ENCODE measurements at places on chromosomes 2 and 18. TPM values are rescaled to one million over a fixed set of nuclear protein-coding genes. Genes with fewer than 3 reads are reported as not detected.
A peak's percentile ranks its signal among the peaks of the same experiment; 100 is the strongest.

GRCh38 chr2:98514879-98515249 lies 70.2 kb downstream of the INPP4A start:
- no peak for DNase-seq

DNA sequence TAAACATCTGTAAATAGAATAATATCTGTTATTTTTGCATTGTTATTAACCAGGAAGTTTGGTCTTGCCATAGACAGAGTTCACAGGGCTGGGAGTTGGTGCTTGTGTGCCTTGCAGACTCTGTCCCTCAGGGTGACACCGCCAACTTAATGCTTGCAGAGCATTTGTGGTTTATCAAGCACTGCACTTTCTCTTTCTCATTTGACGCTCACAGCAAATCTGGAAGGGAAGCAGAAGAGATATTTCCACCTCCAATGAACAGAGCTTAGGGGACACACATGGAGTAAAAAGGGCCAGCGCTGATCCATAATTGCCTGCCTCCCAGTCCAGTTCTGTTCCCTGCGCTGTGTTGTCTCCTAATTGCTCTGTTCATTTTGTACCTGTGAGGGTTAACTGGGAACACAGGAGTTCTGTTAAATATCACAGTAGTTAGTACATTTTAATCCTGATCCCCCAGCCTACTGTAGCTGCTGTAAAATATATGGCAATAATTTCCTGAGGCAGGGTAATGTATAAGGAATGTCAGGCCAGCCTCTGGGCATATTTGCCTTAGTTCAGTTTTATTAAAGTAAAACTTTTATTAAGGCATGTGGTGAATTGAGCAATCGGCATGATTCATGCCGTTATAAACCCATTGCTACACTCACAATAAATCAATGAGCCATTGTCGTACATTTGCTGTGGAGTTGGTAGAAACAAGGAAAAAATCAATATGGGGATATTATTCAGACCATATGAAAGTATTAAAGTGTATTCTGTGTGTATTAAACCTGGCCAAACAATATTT lies 182.5 kb upstream of the OSR1 start:
- no peak for DNase-seq

DNA sequence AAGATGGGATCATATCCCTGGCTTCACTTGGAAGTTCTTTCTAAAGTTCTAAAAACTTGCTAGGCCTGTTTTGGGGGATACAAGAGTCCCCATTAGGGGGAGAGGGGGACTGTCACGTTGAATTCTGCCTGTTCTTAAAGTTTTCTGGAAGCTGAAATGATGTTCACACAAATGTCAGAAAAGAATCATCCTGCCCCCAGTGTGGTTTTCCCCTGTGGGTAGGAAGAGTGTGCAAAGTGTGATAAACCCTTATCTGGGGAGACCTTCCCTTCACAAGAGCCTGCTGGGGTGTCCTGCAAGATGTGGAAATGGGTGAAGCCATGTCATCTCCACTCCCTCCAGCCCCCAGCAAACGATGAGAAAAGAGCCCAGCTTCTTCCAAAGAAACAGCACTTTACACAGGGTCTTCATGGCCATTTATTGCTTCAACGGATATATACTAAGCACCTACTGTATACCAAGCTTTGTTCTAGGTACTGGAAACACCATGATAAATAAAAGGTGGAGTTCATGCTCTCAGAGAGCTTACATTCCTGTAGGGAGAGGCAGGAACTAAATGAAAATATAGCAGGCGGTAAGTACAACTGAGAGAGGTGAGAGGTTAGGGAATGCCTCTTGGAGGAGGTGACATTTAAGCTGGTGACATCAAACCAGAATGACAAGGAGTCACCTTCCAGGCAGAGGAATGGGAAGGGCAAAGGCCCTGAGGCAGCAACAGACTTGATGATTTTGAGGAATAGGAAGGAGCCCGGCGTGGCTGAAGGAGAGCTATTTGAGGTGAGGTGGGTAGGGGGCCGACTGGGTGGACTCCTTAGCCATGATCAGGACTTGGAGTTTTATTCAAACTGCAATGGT lies 1.6 kb downstream of the MFSD2B start:
- DNase-seq, result no peak

DNA sequence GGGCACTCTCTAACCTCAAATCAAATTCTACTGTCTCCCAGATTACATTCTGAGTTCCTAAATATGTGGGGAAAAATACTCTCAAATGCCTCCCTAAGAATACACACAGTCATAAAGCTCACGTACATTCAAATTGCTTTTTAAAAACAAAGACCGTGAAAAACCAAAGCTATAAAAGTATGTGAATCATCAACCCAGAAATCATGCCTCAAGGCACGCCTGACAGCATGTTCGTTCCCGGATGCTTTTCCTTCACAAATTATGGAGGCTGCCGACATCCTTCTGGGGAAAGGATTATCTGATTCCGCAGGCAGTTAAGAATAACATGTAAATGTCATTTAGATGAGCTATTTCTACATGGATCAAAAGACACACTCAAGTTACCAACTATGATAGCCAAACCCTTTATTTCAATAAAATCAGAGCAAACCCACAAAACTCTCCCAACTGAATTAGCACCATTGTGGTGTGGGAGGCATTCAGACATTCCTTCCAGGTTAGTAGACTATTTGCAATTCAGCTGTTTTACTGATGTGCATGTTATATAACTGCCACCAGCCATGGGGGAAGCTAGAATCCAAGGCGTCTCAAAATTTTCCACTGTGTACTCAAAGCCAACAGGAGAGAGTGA lies 398.2 kb upstream of the TRIB2 start:
- no peak for DNase-seq

The SGPP2 gene
- polyA plus RNA-seq, result not detected

- DNase-seq, result no peak
Observed at GRCh38 chr2:110130757-110131156, 15.1 kb upstream of the MALL start.

The POMC gene
- not detected for polyA plus RNA-seq

DNA sequence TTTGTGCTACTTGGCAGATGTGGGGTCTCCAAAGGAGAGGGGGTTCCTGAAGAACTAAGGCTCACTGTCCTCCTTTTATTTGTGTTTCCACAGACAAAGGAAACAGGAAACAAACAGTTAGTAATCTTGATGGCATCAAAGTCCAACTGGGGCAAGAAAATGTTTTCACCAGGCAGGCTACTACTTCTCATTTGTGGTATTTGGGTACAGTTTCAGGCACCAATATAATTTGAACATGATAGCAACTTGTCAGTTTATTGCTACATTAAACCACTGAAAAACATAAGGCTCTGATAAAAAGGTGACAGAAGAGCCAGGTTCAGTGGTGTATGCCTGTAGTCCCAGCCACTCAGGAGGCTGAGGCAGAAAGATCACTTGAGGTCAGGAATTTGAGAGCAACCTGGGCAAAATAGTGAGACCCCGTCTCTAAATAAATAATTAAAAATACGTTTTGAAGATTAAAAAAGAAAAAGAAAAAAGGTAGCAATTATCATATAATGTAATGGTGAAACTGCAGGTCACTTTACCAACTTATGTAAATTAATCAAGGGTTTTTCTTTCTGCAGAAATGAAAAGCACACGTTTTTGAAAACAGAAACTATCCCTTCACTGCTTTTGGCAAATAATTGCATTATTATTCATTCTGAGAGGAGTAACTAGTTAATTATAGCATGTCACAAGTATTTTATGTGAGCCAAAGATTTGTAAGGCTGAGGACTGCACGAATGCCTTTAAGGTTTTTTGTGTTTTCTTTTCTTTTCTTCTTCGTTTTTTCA lies 157.5 kb upstream of the CAVIN2 start:
- peak; percentile 18 for DNase-seq

The RAB6C gene
- polyA plus RNA-seq, result not detected

The C2orf66 gene
- 0.05 TPM for polyA plus RNA-seq

DNA sequence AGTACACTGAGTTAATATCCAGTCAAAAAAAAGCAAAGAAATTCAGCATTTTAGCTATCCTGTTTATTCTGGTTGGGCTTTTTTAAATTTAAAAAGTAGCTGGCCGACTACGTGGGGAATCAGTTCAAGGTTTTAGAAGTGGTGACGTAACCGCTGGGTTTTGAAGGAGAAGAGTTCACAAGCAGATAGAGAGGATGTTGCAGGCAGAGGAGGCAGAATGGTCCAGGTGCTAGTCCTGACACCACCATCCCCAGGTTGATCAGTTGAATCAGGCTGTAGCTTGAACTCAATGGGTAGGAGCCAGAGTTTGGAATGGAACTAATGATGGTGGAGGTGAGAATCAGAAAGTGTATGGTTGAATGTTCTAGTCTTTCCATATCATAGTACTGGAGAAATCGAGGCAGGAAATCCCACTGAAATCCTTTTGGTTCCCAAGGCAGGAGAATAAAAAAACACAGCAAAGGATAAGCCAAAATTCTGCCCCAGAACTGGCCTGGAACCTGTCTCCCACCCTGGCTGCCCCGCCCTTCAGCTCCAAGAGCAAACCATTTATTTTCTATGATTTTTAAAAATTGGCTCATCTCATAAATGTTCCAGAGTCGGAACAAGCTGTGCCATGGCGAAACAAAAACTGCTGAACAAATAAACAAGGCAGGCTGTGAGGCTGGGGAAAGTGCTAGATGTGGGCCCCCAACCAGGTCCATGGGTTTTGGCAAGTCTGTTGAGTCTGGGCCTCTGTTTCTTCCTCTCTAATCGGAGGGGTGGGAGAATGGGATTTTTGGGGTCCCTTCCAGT lies 44.0 kb downstream of the SLC4A1AP start:
- no peak for DNase-seq

DNA sequence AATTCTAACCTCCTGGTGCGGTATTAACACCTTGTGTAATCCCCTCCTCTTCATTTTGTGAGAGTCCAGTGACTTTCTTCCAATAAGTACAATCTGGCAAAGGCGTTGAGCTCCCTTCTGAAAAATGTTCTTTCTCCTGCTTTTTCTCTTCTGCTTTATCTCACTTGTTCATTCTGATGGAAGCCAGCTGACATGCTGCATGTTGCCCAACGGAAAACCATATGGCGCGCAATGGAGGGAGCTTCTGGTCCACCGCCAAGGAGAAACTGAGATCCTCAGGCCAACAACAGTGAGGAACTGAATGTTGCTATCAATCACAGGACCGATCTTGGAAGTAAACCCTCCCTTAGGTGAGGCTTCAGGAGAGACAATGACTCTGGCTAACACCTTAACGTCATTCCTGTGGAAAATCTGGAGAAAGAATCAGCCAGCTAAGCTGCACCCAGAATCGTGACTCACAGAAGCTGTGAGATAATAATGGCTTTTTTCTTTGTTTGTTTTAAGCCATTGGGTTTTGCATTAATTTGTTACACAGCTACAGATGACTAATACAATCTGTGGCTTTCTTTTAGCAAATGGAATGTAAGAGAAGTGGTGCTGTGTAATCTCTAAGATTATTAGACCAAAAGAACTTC lies 1323.9 kb upstream of the DDX18 start:
- no peak for DNase-seq
